ENCODE measurements at places on chromosomes 1 and 21.

DNA sequence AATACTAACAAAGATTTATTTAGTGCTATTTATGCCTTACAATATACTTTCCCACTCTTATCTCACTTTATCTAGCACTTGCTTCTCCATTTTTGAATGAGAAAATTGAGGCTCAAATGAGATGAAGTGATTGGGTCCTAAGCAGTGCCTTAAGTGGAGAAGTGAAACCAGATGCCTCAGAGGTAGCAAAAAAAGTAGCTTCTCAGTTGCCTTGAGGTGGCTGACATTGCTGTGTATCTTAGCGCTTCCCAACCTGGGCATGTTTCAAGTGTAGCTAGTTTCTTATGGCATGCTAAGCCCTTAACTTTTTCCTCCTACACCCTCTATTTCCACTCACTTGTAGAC is 390.4 kb downstream of the OMA1 start:
- no peak for DNase-seq

DNA sequence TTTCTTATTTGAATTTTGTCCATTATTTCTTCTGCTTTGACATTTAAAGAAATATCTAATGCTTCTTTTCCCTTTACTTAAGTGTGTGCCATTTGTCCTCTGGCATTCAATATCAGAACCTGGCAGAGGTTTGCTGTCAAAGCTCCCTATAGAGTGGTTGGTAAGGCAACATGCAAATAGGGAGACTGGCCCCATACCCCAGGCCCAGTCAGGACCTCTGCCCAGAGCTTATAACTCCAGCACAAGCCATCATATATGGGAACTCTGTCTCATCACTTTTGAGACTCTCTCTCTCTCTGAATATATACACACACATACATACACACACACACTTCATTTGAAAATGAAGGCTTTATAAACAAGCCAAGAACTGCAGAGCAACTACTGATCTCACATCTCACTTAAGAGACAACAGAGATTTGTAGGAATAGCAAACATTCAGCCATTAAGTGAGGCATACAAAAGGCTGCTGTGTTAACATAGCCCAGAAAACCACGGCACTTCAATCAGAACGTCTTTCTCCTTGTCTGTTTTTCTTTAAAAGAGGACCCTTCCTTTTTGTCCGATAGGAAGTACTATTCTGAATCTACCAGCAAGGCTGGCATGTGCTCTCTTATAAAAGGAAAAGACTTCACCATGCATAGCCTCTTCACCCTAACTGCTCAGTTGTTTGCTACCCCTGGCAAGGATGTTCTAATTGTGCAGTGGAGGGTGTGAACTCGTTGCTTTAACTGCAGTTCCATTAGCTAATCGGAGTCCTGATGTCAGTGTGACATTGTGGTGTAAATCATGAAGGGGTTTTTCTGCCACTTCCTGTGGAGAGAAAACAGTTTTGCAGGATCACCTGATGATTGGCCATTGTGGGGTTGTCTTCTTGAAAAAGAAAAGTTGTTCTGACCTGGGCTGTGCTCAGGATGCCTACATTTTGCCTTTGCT is 101.7 kb downstream of the NR5A2 start:
- DNase-seq, result no peak

DNA sequence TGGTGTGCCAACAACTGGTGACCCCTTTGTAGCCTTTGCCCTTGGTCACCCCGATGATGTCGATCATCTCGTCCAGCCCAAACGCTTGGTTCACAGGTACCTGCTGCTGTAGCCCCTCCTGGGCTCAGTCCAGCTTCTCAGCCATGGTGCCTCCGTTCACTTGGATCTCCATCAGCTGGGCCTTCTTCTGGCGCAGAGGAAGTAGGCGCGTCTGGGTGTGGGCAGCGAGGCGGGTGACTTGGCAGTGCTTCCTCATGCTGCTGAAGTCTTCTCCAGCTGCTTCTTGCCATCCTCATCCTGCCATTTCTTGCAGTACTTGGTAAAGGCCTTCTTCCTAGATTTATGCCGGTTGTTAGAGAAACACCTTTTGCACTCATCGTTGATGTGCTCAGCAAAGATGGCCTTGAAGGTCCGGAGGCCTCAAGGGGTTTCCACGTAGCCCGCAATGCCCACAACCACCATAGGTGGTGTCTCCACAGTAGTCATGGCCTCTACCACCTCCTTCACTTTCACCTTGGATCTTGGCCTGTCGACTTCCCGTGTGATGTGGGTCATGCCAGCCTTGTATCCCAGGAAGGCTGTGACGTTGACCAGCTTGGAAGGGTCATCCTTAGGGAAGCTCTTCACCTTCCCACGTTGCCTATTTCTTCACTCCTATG is 13.0 kb downstream of the DOP1B start:
- no peak for DNase-seq

DNA sequence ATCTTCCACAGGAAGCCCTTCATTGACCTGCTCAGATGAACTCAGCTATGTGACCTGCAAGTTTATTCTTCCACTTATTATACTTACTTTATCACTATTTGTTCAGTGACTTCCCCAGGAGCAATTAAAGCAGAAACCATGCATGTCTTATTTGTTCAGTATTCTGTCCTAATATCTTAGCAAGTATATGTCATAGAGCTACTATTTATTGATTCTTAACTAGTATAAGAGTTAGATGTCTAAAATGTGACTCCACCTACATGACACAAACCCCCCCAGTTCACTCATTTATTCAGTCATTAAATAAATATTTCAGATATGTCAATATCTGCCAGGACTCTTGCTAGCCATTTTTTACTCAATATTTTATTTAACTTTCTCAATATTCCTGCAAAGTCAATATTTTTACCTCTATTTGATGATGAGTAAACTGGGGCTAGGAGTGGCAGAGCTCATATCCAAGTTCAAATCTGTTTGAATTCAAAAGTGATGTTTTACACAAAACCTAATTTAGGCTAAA is 469.0 kb upstream of the USP24 start:
- no peak for DNase-seq

- no peak for DNase-seq
Measured at GRCh38 chr1:216205176-216205575, 218.1 kb downstream of the USH2A start.

- DNase-seq, result peak; percentile 85
Measured at GRCh38 chr1:150619576-150620509, 9.6 kb downstream of the ENSA start.

- DNase-seq, result peak; percentile 45
Measured at GRCh38 chr1:78645723-78646122, 3.9 kb upstream of the IFI44 start.

GRCh38 chr1:48499211-48499735 is 27.3 kb upstream of the SPATA6 start:
- DNase-seq, result no peak

- no peak for DNase-seq
Measured at GRCh38 chr1:62599044-62599443, 1.7 kb downstream of the ANGPTL3 start.

- DNase-seq, result no peak
Measured at GRCh38 chr1:11921022-11921421, 5.2 kb downstream of the KIAA2013 start.

DNA sequence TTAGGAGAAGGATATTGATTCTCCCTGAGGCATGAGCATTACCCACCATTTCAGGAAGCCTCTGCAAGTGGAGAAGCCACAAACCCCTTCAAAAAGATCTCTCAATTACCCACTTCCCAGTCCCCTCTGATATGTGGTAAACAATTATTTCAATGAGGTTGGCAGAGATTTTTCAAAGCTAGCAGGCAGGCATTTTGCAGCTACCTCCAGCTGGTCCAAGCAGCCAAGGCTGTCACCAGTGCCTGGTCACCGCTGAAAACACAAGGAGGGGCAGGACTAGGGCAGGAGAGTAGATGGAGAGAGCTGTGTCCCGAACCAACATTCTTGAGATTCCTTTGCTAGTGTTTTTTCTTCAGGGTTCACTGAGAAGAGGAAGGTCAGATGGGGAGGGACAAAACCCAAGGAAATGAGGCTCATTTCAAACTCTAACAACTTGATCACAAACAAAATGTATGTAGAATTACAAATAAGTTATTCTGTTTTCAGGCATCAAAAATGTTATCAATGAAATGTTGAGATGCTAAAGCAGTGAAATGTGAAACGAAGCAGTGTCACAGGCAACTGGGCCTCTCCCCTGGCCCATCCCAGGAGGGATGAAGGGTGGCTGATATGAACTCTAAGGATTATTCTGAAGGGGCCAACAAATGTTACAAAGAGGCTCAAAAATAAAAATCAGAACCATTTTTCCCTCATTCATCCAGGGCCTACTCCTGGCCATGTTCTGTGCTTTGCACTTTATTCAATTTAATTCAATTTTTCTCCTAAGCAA is 22.3 kb downstream of the APP start:
- peak; percentile 57 for DNase-seq

- DNase-seq, result no peak
Measured at GRCh38 chr1:155123801-155124200, 3.9 kb upstream of the EFNA1 start.

DNA sequence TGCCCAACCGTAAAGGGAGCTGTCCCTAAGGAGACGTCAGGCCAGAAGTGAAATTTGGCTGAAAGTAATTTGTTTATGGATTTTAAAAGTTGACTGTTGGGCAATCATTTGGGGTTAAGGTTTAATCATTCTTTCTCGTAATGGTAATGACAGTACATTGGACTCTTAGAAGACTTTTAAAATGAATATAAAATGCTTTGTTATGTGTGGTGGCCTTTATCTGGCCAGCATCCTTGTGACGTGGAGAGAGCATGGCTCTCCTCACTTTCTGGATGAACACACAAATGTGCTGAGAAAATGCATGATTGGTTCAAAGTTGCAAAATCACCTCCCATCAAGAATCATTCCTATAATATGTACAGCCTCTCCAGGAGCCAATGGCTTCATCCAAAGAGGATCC is 160.2 kb downstream of the DHRS3 start:
- DNase-seq, result peak; percentile 42

DNA sequence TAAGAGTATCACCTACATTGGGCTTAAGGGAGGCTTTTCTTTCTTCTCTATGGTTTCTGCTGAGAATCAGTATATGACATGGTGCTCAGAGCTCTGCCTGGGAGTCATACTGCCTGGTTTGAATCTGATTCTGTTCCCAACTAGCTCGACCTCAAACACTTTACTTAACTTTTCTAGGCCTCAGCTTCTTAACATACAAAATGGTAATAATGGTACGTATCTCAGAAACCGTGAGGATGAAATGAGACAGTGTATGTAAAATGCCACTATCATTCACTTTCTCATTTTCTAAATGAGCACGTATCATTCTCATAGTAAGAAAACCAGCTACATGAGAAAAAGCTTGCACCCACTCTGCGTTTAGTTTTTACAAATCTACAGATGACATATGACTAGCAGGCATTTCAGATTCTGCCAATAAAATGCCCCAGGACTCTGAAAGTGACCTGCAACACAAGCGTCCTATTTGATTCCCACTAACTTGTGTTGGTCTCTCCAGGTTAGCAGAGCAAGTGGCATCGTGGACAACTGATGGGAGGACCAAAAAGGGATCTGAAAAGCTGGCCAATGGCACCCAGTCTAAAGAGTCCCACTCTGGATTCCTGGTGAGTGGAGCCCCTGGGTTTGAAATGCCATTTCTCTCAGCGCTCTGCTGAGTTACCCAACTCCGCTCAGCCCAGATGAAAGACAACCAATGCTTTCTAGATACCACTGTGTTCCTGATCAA is 6.1 kb downstream of the CTNNBIP1 start:
- no peak for DNase-seq

- DNase-seq, result no peak
Measured at GRCh38 chr1:82762829-82763532, 962.2 kb downstream of the ADGRL2 start.

GRCh38 chr1:44591381-44591780 is 82.9 kb downstream of the TMEM53 start:
- DNase-seq, result no peak

- peak; percentile 54 for DNase-seq
Measured at GRCh38 chr1:97621955-97622354, 298.9 kb downstream of the DPYD start.

DNA sequence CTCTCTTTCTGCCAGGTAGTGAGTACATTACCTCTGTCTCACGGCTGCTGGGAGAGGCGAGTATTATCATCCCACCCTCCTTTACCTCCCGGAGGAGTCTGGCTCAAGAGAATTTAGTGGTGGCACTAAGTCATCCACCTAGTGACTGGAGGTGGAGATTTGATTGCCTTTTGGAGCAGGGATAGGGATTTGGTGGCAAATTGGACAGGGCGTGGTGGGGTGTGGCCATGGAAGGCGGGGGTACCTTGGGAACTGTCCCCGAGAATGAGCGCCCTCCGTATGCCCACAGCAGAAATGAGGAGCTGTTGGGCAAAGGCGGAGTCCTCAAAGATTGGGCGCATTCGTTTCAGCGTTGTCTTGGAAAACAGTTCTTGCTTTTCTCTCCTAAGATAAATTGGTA is 32.1 kb upstream of the HMGN1 start:
- no peak for DNase-seq

DNA sequence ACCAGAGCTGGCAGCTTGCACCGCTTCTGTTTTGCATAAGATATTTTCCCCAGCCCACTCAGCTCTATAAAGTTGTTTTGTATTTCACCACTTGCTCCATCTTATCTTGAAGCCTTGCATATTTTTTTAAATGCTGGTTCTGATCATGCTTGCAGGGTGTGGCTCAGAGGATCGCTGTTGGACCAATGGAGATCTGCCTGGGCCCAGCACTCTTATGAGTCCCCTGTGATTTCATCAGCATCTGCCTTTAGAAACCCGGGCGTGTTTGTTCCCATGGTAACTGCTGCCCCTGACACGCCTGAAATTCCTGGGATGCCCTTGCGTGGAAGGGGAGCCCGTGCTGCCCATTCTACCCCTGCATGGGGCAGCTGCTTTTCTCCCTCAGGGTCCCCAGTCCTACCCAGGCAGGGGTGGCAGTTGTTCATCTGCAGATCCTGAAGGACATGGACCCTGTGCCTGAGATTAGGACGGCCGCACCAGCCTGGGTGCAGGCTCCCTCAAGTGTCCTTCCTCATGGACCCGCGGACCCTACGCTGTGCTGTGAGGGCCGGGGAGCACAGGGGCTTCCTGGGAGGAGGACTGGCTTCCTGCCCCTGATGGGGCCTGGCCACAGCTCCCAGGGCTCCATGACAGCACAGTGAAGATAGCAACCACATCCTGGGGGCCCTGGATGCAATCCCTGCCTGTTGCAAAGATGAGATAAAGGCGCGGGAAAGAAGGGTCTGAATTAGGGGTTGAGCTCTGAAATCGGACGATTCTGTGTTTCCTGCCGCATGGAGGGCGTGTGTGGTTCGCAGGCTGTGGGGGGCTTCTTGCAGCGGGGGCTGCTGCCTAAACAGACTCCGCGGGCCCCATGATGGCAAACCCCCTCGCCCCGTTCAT is 226.5 kb downstream of the SDCCAG8 start:
- peak; percentile 82 for DNase-seq

- DNase-seq, result peak; percentile 31
Measured at GRCh38 chr1:192589813-192590212, 14.2 kb downstream of the RGS1 start.

DNA sequence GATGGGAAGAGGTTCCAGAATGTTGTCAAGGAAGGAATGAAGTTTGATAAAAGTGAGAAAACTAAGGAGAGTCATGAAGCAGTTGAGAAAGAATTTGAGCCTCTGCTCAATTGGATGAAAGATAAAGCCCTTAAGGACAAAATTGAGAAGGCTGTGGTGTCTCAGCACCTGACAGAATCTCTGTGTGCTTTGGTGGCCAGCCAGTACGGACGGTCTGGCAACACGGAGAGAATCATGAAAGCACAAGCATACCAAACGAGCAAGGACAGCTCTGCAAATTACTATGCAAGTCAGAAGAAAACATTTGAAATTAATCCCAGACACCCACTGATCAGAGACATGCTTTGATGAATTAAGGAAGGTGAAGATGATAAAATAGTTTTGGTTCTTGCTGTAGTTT is 142.8 kb downstream of the CDC7 start:
- no peak for DNase-seq

- peak; percentile 88 for DNase-seq
Measured at GRCh38 chr1:67732750-67733151, 47.8 kb downstream of the GADD45A start.

Data from cardiac fibroblast (primary cell).